ENCODE measurements at places on chromosomes 16 and 17. TPM values are rescaled to one million over a fixed set of nuclear protein-coding genes. Genes with fewer than 3 reads are reported as not detected.
A peak's percentile ranks its signal among the peaks of the same experiment; 100 is the strongest.

GRCh38 chr16:86662195-86662594 is 83.8 kb downstream of the FOXL1 start:
- DNase-seq: no peak

DNA sequence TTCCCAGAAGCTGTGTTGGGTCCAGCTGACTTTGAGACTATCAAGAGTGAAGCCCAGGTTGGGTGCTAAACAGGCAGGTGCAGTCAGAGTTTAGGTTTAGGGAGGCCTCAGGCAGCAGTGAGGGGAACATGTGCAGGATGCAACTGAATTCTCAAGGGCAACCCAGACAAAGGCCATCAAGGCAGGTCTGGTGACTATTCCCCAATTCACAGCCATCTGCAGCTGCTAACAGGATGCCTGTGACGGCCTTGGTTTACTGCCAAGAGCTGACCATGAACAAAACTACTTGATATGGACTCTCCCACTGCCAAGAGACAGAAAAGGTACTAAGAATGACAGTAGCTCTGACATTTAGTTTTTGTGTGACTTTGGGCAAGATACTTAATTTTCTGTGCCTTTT is 45.2 kb upstream of the BCAR1 start:
- peak; percentile 21 for DNase-seq

GRCh38 chr17:82461827-82462524 is 3.4 kb downstream of the NARF start:
- DNase-seq: peak; percentile 18

GRCh38 chr16:65476448-65476955 is 354.6 kb upstream of the CDH11 start:
- DNase-seq: no peak

- DNase-seq: peak; percentile 61
Measured at GRCh38 chr17:4858068-4858881, 25.1 kb downstream of the MINK1 start.

GRCh38 chr16:1993731-1994131 is 4.0 kb downstream of the SYNGR3 start:
- DNase-seq: no peak

DNA sequence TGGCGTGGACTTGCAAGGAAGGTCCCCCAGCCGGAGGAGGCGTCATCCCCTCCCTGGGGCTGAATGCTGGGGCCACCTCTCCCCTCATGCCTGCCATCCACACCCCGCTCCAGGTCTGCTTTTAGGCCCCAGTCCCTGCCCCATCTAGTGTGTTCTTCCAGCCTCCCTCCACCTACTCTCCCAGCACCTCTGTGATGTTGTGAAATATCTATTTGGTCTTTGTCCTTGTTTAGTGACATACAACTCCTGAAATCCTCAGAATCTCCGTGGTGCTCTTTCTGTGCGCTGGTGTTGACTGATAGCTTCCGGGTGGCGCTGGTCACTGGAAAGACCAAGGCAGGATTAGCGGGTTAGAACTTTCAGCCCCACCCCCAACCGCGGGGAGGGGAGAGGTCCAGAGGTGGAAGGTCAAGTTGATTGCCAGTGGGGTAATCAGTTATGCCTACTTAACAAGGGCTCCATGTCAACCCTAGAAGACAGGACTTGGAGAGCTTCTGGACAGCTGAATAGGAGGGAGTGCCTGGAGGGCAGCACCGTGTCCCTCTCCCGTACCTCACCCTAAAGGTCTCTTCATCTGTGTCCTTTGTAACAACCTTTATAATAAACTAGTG is 10.1 kb downstream of the TBC1D24 start:
- DNase-seq: no peak

DNA sequence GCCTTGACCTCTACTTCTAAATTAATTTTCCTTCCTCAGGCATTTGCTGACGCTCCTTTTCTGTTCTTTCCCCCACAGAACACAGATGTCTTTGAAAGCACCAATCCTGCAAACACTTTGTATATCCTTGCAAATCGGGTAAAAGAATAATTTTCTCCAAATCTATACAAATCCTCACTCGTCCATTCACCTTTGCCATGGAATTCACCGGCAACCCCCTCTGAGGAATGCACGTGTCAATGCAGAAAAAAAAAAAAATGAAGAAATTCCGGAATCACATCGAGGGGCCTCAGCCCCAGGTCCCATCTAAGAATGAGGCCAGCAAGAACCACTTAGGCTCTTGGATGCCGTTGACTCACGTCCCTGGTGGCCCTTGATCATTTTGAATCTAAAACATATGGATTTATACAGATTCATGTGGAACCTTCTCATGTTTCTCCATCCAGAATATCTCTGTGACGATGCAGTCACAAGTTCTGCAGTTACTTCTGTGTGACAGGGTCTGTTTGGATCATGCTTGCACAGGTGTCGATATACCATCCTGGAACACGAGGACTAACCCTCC is 136.9 kb downstream of the RBFOX3 start:
- no peak for DNase-seq

DNA sequence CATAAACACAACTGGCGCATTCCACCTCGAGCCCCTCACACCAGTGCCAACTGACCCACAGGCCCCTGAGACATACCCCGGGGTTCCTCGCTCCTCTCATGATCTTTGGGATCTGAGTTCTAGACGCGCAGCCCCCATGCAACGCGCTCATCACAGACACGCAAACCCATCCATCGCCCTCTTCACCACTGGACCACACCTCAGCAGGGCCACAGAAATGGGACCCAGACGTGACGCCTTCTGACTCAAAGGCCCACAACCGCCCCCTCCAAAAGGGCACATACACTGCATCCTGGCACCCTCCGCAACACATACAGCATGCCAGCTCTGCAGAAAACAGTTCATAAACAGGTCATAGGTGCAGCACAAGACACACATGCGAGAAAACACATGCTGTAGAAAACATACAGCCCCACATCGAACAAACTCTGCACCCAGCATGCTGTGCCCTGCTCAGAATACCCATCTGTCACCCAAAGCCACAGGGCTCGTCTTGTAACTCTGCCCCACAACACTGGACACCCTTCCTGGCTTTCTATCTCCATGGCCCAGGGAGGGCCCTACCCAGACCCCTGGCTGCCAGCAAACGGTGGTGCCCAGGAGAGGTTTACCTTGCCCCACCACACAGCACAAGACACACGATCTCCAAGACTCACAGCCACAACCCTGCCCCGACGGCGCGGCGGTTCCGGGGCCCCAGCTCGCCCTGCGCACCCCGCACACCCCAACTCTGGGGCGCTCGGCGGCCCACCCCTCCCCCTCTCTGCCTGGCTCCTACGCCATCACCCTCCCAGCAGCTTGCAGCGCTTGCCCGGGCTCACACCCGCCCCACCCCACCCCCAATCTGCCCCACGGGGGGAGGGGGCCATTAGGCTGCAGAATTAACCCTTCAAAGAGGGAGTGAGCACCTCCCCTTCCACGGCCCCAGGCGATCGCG is 887 bp downstream of the ZBTB4 start:
- peak; percentile 57 for DNase-seq

- DNase-seq: no peak
Measured at GRCh38 chr17:1412185-1413110, 12.4 kb upstream of the YWHAE start.

DNA sequence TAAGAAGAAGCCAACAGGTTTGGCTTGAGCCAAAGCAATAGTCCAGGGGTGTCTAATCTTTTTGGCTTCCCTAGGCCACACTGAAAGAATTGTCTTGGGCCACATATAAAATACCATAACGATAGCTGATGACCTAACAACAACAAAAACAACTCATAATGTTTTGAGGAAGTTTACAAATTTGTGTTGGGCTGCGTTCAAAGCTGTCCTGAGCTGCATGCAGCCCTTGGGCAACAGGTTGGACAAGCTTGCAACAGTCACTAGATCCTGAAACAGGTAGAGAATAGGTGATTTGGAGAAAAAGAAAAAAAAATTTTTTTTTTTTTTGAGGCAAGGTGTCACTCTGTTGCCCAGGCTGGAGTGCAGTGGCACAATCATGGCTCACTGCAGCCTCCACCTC is 4.5 kb downstream of the CRYBA1 start:
- DNase-seq: no peak

DNA sequence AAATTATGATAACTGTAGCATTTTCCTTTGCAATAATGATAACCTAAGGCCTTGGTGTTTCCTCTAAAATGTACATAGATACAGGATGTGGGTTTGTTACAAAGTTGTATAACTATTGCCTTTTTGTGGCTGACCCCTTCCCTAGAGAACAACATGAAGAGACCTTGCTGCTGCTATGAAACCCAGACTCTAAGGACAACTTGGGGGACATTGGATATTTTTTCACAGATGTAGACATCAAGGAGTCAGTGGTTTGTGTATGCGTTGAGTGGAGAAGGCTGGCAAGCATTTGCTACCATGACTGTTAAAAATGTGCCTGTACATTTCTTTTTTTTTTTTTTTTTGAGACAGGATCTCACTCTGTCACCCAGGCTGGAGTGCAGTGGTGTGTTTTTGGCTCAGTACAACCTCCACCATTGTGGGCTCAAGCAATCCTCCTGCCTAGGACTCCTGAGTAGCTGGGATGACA is 12.3 kb downstream of the HMOX2 start:
- DNase-seq: no peak

DNA sequence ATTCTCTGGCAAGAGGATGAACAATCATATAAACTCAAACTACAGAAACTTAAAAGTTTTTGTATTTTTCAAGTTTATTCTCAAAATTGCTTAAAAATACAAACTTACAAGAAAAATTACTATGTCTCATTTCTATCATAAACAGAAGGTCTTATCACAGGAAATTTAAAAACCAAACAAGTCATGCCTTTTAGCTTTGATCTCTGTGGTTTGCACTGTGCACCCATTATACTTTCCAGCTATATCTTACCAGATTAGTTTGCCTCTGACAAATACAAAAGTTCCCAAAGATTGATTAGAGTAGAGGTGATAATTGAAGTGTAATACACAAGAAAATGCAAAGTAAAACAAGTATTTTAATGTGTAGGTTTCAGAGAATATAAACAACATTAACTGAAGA is 117.4 kb downstream of the MYO1D start:
- no peak for DNase-seq

- no peak for DNase-seq
Measured at GRCh38 chr16:67260426-67261063, 11.8 kb downstream of the SLC9A5 start.

DNA sequence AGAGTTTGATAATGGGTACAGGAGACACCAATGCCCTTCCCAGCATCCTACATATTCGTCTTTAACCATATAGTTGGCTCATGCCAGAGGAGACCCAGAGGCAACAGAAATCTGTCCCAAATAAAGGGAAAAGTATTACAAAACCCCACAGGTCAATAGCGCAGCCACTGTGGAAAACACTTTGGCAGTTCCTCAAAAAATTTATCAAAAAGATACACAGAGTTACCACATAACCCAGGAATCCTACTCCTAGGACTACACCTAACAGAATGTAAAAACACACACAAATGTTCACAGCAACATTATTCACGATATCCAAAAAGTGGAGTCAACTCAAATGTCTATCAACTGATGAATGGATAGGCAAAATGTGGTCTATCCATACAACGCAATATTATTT is 135.8 kb downstream of the CEP112 start:
- DNase-seq: no peak

DNA sequence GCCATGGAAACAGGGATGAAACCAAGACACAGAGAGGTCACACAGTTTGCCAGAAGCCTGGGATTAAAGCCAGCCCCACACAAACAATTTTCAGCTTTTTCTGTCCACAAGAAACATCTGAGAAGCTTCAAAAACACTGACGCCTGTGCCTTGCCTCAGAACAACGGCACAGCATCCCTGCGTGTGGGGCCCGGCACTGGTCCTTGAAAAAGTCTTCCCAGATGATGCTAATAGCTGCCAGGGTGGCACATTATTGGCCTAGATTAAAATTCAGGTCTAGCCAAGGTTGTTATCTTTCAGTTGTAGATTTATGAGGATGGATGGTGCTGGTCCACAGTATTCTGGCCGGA is 321.4 kb downstream of the HAPSTR1 start:
- no peak for DNase-seq

DNA sequence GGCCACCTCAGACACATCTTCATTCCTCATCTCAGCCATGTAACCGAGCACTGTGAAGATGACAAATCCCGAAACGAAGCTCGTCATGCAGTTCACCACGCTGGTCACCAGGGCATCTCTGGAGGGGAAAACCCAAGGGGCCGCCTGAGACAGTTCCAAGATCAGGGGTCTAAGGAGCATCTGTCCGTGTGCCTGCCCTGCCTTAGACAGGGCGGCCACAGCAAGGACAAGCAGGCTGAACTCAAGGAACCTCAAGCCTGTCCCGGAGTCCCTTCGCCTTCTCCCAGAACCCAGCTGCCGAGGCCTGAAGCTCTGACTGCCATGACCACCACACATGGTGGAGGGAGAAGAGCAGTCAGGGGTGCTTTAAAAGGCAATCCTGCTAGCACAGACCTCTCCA is 22.7 kb downstream of the SLC6A4 start:
- DNase-seq: no peak

GRCh38 chr17:180381-181244 is 837 bp downstream of the DOC2B start:
- no peak for DNase-seq

GRCh38 chr17:44967026-44967906 is 837 bp downstream of the C1QL1 start:
- no peak for DNase-seq

GRCh38 chr16:14187517-14188338 is 116.6 kb downstream of the MRTFB start:
- no peak for DNase-seq

DNA sequence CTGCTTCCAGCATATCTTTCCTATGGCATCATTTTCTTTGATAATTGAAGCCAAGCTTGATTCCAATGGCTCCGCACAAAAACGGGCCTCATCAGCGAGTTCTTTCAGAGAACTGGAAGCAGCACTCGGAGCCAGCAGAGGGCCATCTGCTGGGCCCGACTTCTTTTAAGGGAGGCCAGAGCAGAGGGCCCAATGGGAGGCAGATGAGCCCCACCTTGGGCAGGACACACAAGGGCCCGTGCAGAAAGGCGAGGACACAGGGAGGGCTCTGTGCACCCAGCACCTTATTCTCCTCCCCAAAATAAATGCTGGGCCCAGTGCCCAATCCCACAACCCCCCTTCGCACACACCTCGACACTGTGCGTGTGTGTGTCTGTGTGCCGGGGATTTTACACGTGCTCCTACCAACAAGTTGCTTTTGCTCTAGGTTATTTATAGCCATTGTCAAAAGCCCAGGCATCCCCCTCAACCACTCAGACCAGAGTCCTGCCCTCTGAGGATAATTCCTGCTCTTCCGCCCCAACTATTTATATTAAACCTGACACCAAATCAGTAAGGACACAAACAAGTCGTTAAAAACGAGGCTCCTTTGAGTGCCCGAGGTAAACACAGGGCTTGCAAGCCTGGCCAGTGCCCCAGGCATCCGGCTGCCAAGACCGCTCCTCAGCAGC is 6.8 kb downstream of the AXIN2 start:
- peak; percentile 66 for DNase-seq

- no peak for DNase-seq
Measured at GRCh38 chr16:860891-861290, 60.4 kb upstream of the GNG13 start.

GRCh38 chr17:65029605-65030336 is 26.8 kb downstream of the GNA13 start:
- no peak for DNase-seq

The NPIPB6 gene
- total RNA-seq: 1.8 TPM

The ASGR1 gene
- total RNA-seq: 0.32 TPM

The SOST gene
- total RNA-seq: not detected

The CAVIN1 gene
- total RNA-seq: 253 TPM

The EXOSC6 gene
- total RNA-seq: 18.5 TPM
